NCI-H1436 treated with DMSO at 0.1 percent for 48 hours (cell line): ENCODE measurements at places on chromosomes 13 and 19.

DNA sequence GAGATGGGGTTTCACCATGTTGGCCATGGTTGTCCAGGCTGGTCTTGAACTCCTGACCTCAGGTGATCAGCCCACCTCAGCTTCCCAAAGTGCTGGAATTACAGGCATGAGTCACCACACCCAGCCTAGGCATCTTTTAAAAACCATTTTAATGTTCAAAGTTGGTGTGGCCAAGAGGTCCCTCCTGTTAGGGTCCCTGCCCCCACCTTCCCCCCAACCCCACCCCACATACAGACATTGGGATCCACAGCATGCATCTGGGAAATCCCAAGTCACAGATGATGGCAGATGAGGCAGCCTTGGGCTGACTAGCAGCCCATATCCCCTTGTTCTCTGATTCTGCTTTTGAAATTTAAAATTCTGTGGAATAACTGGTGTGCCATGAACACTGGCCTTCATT is 226.0 kb downstream of the KATNAL1 start:
- no peak for DNase-seq

DNA sequence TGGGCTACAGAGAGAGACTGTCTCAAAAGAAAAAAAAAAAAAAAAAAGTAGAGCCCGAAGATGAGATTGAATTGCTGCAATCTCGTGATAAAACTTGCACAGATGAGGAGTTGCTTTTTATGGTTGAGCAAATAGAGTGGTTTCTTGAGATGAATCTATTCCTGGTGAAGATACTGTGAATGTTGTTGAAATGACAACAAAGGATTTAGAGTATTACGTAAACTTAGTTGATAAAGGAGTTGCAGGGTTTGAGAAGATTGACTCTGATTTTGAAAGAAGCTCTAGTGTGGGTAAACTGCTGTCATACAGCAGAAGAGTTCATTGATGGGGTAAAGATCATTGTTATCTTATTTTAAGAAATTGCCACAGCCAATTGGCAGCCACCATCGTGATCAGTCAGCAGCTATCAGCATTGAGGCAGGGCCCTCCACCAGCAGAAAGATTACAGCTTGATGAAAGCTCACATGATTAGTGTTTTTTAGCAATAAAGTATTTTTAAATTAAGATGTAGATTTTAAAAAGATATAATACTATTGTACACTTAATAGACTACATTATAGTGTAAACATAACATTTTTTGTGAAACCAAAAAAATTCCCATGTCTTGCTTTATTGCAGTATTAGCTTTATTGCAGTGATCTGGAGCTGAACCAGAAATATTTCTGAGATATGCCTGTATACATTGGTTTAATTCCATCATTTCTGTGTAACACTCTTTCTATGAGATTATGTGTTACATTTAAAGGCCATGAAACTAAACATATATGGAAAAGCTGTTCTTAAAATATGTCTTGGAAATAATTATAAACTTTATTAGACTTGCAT is 43.1 kb downstream of the ZMYM2 start:
- no peak for DNase-seq

- DNase-seq = no peak
Observed at GRCh38 chr19:54011507-54012211, 20.2 kb downstream of the CACNG6 start.

- DNase-seq = no peak
Observed at GRCh38 chr13:25463496-25463895, 91.7 kb downstream of the ATP8A2 start.

DNA sequence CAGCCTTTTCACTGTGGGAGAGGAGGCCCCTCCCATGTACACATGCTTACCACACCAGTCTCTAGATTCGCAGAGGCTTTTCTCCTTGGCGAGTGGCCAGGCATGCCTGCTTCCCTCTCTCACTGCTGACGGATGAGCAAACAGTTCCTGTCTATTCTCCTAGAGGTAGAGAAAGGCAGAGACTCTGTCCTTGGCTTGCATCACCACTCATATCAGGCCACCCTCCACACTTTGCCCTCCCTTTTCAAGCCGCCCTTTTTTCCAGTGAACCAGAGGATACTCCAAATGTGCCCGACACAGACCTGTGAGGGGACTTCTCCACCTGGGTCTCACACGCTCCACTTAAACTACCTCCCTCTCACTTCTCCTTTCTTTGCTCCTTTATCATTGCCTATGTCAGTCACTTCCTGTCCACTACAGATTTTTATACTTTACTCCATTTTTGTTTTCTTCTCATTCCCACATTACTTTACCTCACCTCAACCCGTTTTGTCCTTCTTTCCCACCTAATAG is 284.6 kb downstream of the DNAJC15 start:
- DNase-seq = no peak

DNA sequence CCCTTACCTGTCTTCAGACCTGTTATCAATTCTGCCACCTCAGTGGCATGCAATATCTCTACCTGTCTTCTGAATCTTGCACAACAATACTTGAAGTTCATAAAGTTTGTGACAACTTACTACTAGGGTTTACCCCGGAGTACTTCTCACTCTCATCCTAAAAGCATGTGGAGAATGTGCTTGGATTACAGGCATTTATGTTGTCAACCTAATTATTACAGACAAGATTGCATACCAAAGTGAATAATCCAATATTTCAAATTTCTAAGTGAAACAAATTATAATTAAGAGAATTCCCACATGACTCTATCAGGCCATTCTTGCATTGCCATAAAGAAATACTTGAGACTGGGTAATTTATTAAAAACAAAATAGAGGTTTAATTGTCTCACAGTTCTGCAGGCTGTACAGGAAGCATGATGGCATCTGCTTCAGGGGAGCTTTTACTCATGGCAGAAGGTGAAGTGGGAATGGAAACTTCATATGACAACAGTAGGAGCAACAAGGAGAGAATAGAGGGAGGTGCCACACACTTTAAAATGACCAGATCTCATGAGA is 661.0 kb upstream of the SPRY2 start:
- no peak for DNase-seq

GRCh38 chr13:93687261-93687660 is 460.7 kb downstream of the GPC6 start:
- DNase-seq = no peak

GRCh38 chr19:29162694-29163093 is 50.3 kb downstream of the UQCRFS1 start:
- no peak for DNase-seq

DNA sequence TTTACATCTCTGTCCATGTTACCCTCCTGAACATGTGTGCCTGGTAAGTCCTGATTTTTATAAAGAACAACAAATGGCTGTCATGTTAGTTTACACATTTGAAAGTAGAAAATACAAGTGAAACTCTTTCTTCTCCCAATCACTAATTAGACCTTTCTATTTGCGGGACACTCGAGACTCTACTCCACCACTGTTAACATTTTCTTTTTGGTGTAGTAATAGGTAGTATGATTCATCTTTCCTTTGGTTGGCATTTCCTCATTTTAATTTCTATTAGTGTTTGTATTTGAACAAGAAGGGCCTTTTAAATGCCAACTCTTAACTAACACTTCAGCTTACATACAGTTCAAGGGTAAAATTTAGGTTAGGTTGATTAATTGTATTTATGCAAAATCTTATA is 371.1 kb downstream of the PCDH9 start:
- no peak for DNase-seq

GRCh38 chr19:41955521-41955920 is 3.6 kb downstream of the RABAC1 start:
- no peak for DNase-seq

GRCh38 chr13:71828117-71828516 is 38.9 kb downstream of the DACH1 start:
- no peak for DNase-seq
